Effector CD8-positive, alpha-beta T cell (primary cell): ENCODE measurements at places on chromosomes 16 and 17.
A peak's percentile ranks its signal among the peaks of the same experiment; 100 is the strongest.

DNA sequence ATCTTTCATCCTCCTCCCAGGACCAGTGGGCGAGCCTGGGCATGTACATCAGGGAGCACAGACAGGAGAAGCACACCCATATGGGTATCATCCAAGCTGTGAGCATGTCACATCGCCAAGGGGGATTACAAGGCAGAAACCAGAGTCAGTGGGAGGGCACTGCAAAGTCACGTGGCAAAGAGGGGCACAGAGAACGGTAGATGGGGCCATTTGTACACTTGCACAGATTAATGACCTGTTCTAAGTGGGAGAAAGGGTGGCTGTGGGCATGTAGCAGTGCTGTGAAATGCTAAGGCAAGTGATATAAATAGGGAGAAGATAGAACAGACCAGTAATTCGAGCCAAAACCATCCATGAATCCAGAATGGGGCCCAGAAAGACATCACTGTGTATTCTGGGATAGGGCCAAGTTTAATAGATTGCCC, 265.0 kb downstream of the CPPED1 start:
- DNase-seq = no peak

DNA sequence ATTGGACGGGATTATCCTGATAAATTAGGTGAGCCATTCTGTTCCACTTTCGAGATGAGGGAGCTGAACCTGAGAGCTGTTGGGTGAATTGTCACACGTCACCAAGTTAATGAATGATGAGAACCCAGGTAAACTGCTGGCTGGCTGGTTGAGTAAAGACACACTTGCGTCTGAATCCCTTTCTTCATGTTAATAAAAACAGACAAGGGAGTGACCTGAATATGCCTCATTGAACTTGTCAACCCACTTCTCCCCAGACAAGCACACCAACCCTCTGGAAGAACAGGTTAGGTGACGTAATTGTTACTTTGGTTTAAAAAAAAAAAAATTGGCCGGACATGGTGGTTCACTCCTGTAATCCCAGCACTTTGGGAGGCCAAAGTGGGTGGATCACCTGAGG, 400.9 kb upstream of the CDH5 start:
- DNase-seq = no peak

DNA sequence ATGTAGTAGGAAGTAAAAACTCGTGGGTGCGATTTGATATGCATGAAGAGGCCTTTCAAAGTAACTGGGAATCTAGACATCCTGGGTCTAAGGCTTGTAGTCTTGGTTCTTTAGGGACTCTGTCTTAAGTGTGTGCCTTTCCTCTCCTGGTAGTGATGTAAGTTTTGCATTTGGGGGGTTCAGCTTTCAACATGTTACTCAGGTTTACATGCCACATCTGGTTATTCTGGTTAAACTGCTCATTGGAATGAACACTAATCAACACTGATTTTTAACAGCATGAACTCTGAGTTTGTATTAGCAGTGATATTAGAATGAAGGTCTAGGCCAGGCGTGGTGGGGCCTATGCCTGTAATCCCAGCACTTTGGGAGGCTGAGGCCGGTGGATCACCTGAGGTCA, 15.1 kb downstream of the PGS1 start:
- no peak for DNase-seq

DNA sequence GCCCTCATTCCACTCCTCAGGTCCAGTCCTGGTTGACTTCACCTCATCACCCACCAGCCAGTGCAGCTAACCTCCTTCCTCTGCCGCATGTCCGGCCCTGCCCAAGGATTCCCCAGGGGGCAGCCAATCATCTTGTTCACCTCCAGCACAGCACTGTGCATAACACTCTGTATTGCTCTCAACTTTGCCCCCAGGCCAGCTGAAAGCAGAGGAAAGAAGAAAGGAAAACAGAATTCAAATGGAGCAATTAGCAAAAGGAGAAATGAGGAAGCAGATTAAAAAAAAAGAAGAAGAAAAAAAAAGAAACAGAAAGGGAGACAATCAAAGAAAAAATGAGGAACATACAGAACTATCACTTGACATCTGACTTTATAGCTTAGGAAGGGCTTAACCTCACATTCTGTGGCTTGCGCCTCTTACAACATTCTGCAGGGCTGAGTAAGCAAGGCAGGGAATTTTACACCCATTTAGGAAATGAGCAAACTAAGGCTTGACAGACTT, 26.1 kb downstream of the GAS7 start:
- DNase-seq = no peak

DNA sequence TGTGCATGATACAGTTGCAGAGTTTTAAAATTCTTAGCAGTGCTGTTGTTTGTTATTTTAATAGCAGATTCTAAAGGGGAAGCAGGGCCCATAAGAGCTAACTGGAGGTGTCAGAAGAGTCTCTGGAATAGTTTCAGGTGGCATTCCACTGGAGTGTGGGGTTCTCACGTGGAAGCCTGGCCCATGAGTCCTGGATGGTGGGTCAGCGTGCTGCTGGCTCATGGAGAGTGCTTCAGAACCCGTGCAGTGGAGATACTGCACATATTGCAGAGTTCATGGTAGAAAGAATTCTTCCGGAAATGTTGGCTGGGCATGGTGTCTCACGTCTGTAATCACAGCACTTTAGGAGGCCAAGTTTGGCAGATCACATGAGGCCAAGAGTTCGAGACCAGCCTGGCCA, 43.9 kb downstream of the B9D1 start:
- no peak for DNase-seq

GRCh38 chr17:69367298-69367697, 40.4 kb upstream of the ABCA5 start:
- no peak for DNase-seq

DNA sequence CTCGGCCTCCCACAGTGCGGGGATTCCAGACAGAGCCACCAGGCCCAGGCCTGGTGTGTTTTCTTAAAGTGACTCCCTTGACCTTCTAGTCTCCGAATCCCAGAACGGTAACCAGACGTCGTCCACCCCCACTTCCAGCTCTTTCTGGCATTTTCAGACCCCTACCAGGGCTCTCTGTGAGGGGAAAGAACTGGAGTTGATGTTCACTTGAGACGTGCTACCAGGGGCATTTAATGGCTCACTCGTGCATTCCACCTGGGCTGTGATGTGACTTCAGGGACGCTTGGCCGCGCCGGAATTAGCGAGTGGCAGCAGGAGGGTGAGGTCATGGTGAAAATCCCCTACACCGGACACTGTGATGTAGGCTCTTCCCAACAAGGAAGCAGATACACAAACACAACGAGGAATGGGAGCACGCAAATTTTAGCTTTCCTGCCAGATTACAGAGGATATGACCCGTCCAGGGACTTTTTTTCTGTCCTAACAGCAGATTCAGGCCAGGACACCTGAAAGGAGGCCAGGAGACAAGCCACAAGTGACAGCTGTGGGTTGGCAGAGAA, 1.1 kb upstream of the GNA13 start:
- no peak for DNase-seq

DNA sequence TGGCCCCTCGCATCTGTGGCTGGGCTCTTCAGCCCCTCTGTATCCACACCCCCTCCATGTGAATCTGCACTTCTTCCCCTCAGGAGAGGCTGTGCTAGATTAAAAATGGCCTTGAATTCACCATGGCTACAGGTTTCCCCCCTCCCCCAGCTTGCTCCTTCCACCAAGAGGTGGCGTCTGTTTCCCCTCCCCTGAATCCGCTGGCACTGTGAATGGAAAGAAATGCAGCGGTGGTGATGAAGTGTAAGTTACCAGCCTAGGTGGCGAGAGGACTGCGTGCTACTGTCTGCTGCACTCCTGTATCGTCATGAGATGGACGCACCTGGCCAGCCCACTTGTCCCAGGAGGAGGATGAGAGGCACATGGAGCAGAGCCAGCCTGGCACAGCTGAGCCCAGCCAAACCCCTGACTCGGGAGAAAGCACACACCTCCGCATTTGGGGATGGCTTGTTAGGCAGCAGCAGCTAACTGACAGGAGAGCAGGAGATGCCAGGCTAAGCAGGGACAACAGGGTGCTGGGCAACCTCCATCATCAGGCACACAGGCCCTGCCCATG, 26.2 kb downstream of the TNFRSF13B start:
- no peak for DNase-seq

DNA sequence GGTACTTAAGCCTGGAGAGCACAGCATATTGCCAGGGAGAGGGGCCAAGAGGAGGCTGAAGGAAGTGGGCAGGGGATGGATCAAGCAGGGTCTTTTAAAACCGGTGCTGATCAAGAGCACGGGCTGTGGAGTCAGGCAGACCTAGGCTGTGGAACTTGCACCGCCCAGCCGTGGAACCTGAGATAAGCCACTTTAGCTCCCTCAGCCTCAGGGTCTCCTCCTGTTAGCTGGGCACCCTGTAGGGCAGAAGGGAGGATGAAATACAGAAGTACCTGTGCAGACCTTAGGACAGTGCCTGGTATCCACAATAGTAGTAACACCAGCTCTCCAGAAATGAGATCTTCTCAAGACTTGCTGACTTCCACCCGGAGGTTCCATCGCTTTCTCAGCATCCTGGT, 9.3 kb downstream of the ODAD4 start:
- DNase-seq = no peak

- no peak for DNase-seq
Observed at GRCh38 chr17:50511058-50511457, 2.8 kb downstream of the MYCBPAP start.

DNA sequence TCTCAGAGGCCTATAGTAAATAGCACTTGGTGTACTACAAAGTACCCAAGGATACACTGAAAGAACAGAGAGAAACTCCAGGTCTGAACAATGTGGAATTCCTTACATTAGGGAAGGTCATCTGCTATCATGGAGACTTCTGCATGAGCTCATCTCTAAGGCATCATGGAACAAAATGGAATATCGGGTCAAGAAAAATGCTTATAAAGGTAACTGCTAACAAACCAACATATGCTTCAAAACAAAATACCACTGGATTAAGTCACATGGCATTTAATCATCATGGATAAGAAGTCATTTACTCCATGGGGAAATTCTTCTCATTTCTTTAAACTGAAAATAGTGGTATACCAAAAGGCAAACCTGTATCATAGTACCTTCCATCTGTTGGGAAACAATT, 34.2 kb downstream of the TXNDC11 start:
- no peak for DNase-seq

DNA sequence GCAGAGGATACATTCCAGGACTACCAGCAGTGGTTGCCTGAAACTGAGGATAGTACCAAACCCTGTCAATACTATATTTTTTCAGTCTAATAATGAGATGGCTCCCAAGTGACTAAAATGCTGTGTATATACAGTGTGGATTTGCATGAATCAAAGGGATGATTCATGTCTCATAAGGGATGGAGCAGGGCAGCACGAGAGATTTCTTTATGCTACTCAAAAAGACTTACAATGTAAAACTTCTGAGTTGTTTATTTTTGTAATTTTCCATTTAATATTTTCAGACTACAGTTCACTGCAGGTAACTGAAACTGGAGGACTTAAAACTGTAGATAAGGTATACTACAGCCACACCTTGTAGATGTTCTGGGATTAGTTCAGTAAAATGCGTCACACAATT, 674.7 kb upstream of the SALL1 start:
- DNase-seq = no peak

GRCh38 chr17:5418858-5419355, 555 bp downstream of the NUP88 start:
- peak; percentile 44 for DNase-seq

DNA sequence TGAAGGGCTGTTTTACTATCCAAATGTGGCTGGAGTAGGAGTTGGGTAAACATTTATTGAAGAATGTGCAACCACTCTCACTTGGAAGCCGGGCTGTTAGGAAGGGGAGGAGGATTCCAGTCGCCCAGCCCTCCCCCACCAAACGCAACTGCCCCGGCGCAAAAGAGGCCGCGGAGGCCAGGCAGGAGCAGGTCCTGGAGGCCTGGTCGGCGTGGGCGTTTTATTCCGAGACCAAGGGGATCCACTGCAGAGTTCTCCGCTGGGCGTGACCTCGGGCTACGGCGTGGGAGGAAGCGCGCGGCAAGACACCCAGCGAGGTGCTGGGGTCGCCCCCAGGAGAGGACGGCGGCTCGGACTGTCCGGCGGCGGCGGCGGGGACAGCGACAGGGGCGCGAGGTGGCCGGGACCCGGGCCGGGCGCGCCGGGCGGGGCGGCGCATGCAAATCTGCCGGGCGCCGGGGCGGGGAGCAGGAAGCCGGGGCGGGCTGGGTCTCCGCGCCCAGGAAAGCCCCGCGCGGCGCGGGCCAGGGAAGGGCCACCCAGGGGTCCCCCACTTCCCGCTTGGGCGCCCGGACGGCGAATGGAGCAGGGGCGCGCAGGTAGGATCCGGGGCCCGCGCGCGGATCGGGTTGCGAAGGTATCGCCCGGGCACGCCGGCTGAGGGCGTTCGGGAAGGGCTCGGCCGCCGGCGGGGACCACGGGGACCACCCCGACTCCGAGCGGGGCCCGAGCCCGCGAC, at the start of gene IL4R:
IL4R (plus strand) TSS at position 553 of the 739 bp plus-strand sequence. CDS start 26,230 bp downstream, outside the sequence.
- DNase-seq = peak; percentile 38

DNA sequence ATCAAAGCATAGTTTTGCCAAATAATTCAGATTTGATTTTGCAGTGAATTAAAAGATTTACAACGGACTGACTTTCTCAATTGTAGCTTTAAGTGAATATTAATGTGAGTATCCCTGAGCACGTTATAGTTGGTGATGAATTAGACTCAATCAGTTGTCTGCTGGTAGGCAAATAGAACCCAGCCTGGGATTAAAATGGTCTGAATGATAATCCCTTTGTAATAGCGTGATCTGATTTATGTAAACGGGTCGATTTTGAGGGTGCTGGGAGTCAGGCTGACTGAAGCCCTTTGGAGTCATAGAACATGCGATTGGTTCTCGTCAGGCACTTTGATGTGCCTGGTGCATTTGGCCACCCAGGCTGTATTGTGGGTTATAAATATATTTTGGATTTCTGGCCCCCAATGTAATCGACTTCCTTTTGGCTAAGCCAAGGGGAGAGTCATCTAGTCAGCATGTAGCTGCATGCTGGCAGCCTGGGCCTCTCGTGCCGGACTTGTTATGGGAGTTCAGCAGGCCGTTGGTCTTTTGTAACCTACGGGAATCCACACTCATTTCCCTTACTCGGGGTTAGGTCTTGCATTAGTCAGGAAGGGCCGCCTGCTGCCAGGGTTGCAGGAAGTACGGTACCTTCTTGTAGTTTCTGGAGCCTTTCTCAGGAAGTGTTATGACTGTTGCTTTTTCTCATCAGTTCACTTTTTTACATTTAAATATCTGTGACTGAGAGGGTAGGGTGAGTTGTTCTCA, 5.4 kb downstream of the PGS1 start:
- no peak for DNase-seq
